ENCODE measurements at places on chromosomes 5 and 9.

GRCh38 chr9:114261987-114262386 lies 60.9 kb upstream of the ORM1 start:
- no peak for DNase-seq

DNA sequence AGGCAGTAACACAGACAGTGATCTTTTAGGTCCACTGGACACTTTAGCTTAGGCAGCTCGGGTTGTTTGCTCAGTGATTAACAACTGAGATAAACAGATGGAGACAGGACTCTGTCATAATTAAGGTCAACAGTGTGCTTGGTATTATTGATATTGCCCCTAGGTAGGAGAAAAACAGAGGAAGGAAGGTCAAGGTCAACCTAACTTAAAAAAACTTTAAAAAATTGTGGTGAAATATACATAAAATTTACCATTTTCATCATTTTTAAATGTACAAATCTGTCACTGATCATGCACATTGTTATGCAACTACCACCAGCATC lies 2.1 kb upstream of the HSPA4 start:
- no peak for DNase-seq

DNA sequence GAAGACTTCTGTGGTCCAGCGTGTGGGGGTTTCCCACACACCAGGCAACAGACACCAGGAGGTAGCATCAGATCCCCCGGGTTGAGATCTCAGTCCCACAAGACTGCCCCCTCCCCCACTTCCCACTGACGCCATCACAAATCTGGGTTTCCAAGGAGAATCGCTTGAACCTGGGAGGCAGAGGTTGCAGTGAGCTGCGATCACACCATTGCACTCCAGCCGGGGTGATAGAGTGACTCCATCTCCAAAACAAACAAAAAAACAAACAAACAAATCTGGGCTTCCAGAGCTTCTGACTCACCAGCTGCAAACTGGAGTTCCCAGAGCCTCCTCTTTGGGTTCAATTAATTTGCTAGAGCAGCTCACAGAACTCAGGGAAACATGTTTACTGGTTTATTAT lies 4.7 kb upstream of the GBGT1 start:
- no peak for DNase-seq

DNA sequence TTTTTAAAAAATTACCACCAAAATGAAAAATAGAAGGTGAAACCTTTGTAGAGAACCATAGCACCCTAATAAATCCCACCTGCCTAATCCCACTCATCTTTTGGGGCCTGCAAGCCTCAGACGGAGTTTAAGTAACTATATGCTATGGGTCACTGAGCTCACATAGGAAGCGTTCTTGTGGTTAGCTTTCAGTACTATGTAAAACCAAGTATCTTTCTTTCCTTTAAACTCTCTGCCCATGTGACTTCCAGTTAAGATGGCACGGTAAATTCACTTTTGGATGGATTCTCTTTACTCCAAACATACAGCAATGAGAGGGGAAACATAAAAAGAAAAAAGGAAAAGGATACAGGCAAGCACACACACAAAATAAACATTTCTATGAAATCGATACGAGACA lies 50.9 kb downstream of the FANCC start:
- DNase-seq: no peak

DNA sequence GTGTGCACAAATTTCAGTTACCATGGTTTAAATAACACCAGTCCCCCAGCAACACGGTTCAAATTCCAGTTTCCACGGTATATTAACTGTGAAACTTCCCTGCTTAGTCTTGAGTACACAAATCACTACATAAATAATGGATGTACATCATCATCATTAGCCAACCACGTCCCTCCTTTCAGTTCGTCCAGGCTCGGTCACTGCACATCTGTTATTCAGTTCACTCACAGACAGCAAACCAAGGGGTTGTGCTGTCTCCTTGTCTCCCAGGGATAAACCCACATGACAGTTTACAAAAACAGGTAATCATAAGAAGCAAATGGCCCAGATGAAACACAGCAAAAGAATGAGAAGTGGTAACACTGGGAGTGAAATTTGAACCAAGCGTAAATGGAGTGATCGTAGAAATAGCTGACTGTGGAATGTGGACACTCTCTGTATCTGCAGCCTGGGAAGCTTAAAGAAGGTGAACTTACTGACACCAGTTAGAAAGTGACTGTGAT lies 61.0 kb upstream of the RAD23B start:
- DNase-seq: no peak

GRCh38 chr5:129653057-129653375 lies 94.9 kb upstream of the MINAR2 start:
- DNase-seq: no peak

DNA sequence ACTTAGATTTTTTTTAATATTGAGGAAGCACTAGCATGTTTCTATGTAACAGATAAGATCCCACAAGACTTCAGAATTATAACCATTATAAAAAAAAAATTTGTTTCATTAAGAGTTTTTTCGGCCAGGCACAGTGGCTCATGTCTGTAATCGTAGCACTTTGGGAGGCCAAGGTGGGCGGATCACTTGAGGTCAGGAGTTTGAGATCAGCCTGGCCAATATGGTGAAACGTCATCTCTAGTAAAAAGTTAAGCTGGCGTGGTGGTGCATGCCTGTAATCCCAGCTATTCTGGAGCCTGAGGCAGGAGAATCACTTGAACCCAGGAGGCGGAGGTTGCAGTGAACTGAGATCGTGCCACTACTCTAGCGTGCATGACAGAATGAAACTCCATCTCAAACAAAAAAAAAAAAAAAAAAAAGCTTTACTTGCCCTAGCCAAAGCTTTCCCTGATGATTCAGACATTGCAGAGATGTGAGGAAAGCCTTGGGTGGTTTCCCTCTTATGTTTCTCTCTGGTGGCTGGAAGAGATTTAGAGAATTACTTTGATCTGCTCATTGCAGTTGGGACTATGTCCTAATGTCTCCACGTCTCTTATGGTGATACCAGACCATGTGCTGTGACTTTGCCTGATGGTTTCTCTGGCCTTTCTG lies 65.4 kb downstream of the EGFLAM start:
- DNase-seq: no peak

DNA sequence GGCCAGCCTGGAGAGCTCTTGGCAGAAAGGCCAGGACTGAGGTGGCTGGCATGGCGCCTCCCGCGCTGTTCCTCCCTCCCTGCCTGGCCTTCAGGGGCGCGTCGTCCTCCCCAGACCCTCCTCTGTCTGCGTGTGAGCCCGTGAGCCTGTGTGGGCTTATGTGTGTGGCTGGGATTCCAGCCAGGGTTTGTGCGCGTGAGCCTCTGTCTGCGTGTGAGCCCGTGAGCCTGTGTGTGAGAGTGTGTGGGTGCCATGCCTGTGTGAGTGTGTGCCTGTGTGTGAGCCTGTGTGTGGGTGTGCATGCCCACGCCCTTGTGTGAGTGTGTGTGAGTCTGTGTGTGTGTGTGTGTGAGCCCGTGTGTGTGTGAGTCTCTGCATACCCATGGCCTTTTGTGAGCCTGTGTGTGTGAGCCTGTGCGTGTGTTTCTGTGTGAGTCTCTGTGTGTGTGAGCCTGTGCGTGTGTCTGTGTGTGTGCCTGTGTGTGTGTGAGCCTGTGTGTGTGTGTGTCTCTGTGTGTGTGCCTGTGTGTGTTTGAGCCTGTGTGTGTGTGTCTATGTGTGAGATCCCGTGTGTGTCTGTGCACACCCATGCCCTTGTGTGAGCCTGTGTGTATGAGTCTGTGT lies 13.0 kb downstream of the RXRA start:
- DNase-seq: no peak

- no peak for DNase-seq
These were observed 104.1 kb downstream of the CMYA5 start for GRCh38 chr5:79793722-79794121.

- no peak for DNase-seq
These were observed 1.1 kb downstream of the PLPP6 start for GRCh38 chr9:4662989-4663792.

DNA sequence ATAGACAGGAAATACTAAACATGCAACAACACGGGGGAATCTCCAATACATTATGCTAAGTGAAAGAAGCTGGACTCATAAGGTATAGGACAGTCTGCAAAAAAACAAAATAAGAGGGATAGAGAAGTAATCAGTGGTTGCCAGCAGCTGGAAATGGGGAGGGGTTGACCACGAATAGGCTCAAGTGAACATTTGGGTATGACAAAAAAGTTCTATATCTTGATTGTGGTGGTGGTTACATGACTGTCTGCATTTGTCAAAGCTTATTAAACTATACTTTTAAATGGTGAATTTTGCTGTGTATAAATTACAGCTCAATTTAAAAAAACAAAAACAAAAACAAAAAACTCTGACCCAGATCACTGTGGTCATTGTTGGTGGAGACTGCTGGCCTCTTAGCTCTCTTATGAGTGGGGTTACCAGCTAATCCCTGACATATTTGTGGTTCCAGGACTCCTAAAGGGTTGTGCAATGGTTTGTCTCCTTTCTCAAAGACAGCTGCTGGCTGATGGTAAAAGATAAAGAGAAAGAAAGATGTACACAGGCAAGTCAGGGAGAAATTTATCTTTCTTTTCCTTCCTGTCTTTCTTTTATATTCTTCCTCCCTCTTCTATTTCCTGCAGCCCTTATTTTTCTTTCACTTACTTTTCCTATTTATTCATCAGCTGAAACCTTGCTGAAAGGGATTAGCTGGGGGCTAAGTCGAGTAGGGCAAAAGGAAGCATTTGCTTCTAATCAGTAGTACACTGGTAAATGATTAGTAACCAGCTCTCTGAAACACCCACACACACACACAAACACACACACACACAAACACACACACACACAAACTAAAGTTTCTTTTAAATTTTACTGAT lies 42.6 kb upstream of the APC start:
- DNase-seq: no peak

DNA sequence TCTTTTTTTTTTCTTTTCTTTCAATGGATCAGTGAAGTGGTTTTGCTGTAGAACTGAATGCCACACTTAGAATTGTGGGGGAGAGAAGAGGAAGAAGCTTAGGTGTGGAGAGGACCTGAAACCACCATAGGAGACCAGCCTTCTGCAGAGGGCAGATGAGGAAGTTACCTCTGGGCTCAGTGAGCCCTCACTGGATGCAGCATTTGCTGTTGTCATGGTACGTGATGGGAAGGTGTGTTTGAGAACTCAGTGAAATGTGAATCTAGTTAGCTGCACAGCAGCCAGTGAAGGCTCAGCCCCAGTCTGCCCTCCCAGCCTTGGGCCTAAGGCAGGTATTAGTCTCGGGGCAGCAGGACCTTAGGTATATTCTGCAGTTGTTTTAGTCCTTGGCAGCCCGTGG lies 17.5 kb downstream of the CYFIP2 start:
- peak; percentile 82 for DNase-seq

GRCh38 chr9:5375790-5376477 lies 36.3 kb upstream of the RLN1 start:
- no peak for DNase-seq

DNA sequence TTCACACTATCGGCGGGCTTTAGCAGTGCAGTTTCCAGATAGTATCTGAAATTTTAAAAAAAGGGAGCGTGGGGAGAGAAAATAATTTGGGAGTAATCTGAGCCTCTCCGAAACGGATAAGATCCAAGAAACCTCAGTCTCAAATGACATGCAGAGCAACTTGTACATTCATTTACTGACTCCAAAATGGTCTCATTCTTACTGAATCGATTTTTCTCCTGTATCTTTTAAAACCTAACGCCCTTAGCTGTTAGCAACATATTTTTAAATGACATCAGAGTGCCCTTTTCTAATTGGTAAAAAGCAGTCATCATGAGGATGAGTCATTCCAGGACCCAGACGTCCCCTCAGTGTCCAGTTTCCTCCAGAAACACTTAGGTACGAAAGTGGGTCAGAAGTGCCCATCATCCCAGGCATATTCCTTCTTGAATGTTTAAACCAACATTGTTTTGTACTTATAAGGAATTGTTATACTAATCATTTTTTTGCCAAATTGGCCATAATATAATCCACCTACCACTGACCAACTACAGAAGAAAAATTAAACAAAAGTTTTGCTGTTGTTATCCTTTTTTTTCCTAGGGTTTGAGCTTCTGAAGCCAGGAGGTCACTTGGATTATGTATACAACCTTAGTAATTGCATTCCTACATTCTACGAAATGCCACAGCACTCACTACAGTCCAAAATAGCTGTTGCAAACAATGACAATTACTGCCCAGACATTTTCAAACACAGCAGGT lies 354.4 kb downstream of the ADAMTS6 start:
- no peak for DNase-seq

- no peak for DNase-seq
These were observed 53.6 kb upstream of the SIMC1 start for GRCh38 chr5:176184608-176185132.

DNA sequence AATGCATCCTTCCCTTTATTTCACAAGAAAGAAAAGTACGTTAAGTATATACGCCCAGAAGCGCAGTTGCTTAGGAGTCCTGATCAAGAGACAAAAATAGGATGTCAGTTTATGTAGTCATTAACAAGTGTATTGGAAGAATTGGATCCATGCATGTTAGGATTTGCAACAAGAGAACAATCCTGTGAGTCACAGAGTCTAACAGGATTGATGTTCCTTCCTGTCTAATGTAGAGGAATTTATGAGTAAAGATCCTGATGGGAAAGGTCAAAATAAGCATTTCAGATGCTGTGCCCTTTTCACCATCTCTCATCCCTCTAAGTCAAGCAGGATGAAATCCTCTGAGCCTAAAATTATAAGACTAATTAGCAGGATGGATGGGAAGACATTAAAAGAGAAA lies 406.0 kb upstream of the GRIA1 start:
- DNase-seq: no peak

DNA sequence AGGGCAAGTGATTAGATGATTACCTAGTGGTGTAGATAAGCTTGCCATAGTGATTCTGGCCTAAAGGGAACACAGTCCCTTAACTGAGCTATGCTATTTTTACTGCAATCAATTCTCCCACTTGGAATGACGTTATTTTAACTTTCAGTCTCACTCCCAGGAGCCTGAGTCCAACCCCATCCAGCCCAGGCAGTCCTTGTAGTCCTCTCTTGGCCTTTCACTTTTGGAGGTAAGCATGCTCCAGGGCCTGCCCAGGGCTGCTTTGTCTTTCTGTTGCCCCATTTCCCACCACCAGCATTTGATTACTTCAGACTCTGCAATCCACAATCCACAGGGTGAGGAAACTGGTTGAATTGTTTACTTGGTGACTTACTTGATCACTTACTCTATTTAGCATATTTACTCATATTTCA lies 233.0 kb downstream of the CD180 start:
- no peak for DNase-seq

DNA sequence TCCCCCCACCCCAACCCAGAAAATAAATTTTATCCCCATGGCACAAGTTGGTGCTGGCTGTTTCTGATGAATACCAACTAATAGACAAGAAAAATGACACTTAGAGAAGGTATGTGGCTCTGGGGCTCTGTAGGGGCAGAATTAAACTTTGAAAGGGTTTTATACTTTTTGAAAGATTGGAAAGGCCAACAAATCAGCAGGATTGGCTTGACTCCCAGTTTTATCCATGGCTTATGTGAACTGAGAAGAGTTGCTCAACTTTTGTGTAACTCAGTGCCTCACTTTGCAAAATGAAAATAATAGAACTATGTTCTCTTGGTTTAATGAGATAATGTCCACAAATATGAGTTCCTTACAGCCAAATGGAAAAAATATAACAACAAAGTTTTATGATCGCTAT lies 288.9 kb upstream of the KIF2A start:
- no peak for DNase-seq

- no peak for DNase-seq
These were observed 1.0 kb downstream of the ADAMTS13 start for GRCh38 chr9:133423216-133423615.

GRCh38 chr5:38515646-38516045 lies 40.8 kb downstream of the LIFR start:
- DNase-seq: no peak
